ENCODE measurements at places on chromosomes 6 and 20.
A peak's percentile ranks its signal among the peaks of the same experiment; 100 is the strongest.

GRCh38 chr6:56856036-56856580, 98.8 kb upstream of the BEND6 start:
- DNase-seq: no peak

DNA sequence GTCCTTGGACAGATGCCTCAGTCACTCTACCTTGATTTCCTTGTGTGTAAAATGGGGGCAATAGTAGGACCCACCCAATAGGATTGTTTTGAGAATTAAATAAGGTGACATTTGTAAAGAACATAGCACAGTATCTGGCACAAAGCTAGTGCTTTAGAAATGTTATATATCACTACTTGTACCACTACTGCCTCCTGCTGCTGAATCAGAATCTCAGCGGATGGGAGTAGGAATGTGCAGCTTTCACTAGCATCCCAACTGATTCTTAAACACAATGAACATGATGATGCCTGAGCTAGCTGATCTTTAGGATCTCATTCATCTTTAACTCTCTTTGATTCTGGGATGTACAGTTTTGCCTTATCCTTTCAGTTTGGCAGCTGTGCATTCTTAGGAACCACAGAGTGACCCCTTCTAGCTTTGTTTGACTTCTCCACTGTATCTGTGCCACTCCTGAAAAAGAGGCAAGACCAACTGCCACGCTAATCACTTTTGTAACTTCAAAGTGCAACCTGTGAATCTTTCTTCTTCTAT, 7.2 kb downstream of the PBOV1 start:
- DNase-seq: no peak

DNA sequence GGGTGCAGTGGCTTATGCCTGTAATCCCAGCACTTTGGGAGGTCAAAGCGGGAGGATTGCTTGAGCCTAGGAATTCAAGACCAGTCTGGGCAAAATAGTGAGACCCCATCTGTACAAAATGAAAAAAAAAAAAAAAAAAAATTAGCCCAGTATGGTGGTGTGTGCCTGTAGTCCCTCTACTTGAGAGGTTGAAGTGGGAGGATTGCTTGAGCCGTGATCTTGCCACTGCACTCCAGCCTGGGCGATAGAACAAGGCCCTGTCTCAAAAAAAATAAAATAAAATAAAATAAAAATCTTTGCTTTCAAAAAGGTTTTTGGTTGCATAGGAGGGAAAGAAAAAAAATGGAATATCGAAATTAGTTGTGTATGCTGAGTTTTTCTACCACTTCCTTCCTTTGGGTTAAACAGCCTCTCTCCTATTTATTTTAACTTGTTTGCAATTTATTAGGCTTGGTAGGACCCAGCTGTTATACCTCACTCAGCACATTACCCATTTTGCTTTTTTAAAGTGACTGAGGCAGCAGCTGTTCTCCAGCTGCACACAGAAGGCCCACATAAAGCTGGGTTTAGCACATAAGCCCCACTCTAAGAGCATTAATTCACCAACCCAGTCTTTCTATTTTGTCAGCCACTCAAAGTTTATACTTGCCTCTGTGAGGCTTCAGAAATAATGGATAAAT, 152.3 kb downstream of the ZFAND3 start:
- no peak for DNase-seq

GRCh38 chr6:108734271-108734922, 113.8 kb upstream of the ARMC2 start:
- no peak for DNase-seq

DNA sequence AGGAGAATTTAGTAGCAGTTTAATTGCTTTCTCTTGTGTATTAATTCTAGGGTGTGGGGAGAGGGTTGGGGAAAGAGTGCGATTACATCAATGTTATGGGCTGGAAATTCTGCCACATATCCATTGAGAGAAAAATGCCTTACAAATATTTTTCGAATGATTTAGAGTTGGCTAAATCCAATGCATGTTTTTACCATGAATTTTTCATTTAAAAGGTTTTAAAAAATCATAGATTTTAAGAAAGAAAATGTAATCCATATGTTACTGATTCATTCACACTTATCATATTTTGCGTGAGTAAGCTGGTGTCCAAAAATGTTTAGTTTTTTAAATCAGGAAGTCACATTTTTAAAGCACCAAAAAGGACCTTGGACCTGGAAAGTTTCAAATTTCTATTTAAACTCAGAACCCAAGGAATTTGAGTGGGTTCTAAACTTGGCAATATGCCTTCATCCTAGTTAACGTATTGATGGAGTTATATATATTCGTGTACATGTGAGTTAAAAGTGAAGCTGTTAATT, 627.4 kb upstream of the CITED2 start:
- DNase-seq: no peak

- DNase-seq: no peak
Measured at GRCh38 chr20:35297155-35297554, 4.9 kb upstream of the FAM83C start.

DNA sequence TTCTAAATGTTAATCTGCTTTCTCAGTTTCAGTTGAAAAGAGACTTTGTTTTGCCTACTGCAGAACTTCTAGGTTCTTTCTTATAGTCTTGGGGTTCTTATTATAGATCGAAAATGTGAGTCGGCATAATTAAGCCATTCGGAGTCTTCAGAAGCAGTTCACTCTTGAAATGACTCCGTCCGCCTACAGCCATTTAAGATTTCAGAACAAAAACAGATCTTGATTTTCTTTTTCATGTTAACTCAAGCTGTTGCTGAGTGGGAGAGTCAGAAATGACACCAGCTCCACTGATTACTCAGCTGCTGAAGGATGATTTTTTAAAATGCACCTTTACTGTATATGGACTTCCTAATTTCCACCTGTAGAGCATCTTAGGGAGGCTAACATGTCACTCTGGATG, 15.9 kb downstream of the PRDM1 start:
- no peak for DNase-seq

DNA sequence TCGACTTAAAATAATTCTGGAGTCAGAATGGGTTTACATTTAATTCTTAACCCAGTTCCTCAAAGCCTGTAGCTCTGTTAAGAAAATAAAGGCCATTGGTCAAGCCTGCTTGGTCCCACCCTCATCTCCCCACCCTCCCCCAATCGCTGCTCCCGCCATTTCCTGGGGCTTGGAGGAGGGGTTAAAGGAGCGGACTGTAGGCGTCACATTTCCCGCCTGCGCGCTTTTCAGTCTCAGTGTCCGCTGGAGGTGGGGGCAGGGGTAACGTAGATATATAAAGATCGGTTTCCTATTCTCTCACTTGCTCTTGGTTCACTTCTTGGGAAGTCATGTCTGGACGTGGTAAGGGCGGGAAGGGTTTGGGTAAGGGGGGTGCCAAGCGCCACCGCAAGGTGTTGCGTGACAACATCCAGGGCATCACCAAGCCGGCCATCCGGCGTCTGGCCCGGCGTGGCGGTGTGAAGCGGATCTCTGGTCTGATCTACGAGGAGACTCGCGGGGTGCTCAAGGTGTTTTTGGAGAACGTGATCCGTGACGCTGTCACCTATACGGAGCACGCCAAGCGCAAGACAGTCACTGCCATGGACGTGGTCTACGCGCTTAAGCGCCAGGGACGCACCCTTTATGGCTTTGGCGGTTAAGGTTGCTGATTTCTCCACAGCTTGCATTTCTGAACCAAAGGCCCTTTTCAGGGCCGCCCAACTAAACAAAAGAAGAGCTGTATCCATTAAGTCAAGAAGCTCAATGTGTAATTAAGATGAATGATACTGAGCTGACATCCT, 58.9 kb downstream of the TRIM38 start:
- DNase-seq: peak; percentile 91

DNA sequence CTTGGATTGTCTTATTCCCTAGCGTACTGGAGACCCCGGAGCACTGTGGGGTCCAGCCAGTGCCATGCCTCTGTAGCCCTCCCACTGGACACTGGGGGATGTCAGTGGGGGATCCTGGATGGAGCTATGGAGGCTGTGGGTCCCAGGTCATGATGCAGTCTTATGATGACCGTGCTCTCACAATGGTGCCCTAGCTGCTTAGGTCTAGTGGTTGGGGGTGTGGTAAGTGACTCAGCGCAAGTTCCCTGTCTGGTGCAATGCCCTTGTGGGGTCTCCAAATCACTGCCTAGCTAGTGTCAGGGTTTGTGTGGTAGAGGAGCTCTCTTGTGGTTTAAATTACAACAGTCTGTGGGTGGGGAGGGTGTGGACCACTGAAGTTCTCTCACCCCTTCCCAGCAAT, 135.4 kb downstream of the CDC5L start:
- DNase-seq: no peak

GRCh38 chr20:25637247-25637646, 13.4 kb upstream of the NANP start:
- DNase-seq: no peak

Measured in glutamatergic neuron (in vitro differentiated cells).